ENCODE measurements at places on chromosomes 7 and 10.

DNA sequence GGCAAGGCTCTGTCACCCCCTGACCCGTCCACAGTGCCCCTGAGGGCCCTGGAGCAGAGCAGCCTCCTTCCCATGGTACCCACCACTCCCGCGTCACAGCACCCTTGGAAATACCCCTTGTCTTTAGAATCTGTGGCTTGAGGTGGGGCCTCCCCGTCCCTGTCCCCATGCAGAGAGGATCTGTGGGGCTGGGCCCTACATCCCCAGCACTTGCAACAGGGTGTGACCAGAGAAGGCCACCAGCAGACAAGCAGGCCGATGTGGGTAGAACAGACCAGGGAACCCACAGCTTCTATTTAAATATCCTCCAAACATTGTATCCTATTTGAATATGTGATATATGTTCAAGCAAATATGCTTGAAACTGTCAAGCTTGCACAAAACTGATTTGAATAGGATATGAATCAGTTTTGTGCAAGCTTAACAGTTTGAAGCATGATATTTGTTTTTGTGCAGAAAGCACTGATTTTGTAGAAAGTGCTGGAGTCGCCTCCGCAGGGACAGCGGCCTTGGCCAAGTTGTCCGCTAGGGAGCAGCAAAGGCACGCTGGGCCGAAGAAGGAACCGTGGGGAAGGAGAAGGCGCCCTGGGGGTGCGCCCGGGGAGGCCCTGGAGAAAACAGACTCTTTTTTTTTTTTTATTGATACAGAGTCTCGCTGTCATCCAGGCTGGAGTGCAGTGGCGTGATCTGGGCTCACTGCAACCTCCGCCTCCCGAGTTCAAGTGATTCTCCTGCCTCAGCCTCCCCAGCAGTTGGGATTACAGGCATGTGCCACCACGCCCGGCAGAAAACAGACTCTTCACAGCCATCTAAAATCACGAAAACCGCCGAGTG lies 2.2 kb downstream of the CFAP46 start:
- no peak for DNase-seq

DNA sequence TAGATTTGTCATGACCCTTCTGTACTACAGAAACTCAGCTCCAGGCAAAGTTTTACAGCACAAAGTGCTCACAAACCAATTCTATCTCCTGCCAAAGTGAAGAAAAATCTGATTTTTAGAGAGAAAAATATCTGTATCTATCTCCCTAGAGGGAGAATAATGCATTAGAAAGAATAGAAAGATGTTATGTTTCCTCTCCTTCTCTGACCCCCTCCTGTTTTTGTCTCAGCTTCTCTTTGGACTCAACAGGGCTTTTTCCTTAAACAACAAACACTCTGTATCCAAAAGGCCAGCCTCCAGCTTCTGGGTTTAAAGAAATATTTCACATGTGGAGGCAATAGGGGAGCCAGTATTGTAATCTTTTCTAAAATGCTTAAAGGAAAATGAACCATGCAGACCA lies 627.4 kb downstream of the REEP3 start:
- DNase-seq = no peak

DNA sequence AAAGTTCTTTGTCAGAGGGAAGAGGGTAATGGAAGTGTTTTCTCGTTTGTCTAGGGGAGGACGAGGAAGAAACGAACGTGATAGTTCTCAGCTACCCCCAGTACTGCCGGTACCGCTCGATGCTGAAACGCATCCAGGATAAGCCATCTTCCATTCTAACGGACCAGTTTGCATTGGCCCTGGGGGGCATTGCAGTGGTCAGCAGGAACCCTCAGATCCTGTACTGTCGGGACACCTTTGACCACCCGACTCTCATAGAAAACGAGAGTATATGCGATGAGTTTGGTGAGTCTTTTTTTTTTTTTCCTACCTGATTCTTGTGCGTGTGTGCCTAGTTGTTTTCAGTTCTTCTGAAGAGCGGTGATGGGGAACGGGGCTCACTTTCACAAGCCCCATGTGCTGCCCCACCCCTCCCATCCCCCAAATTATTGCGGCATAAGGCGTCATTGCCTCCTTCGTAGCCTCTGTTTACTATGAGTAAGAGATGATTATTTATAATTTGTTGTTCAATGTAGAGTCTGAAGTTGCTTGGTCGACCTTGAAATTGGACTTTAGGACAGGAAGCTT lies 98.6 kb downstream of the ARID5B start:
- no peak for DNase-seq

DNA sequence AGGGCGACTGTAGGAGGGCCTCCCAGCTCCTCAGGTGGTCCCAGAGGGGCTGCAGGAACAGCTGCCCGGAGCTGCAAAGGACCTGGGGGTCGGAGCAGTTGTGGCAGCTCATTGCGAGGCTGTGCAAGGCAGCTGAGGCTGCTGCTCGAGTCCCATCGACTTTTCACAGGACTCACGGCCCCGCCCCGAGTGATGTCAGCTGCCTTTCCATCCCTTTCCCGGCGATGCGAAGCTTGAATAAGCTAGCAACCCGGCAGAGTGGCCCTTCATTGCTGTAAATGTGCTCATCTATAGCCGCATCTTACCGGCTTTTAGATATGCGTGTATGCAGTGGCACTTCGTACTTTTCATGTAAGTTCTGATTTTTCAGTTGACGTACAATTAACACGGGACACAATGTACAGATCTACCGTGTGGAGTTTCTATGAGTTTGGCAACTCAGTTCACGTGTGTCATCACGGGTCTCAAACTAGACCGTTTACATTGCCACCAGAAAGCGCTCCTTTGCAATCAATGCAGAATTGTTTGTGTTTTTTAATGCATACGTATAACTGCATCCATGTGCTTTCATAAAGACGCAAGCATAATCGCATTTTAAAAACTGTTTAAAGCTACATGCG lies at the start of gene CH25H:
Gene CH25H, minus strand, starts transcription at position 137 of the 620 bp plus-strand sequence. Its CDS starts 25 bp downstream, at position 112.
- peak; percentile 32 for DNase-seq

DNA sequence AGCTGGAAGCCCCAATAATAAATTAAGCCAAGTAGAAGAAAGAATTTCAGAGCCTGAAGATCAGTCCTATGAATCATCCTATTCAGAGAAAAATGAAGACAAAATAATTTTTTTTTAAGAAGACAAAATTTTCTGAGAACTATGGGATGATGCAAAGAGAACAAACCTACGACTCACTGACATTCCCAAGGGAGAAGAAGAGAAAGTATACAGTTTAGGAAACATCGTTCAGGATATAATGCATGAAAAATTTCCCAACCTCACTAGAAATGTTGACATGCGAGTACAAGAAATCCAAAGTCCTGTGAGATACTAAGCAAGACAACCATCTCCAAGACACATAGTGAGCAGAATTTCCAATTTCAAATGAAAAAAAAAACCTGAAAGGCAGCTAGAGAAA lies 150.5 kb downstream of the THSD7A start:
- no peak for DNase-seq

- no peak for DNase-seq
These were observed 328.4 kb upstream of the C7orf33 start for GRCh38 chr7:148261996-148262688.

DNA sequence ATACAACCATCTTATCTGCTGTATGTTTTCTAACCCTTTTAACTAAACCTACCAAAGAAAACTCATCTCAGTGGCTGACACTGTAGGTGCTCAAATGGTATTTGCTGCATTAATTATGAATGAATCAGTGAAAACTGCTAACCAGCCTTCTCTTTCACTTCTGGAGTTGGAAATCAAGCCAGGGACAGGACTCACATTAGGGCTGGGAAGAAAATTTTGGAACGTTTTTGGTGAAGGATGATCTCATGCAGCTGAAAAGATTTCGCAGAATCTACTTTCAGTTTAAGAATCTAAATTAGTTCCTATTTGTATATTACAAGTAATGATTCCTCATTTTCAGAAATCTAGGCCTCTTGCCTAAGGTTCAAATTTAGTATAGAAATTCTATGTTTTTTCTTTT lies 12.9 kb downstream of the MTPN start:
- DNase-seq = no peak

GRCh38 chr7:158645842-158646241 lies 58.2 kb upstream of the PTPRN2 start:
- DNase-seq = peak; percentile 48

GRCh38 chr10:124701435-124701834 lies 42.7 kb downstream of the FAM53B start:
- DNase-seq = no peak

DNA sequence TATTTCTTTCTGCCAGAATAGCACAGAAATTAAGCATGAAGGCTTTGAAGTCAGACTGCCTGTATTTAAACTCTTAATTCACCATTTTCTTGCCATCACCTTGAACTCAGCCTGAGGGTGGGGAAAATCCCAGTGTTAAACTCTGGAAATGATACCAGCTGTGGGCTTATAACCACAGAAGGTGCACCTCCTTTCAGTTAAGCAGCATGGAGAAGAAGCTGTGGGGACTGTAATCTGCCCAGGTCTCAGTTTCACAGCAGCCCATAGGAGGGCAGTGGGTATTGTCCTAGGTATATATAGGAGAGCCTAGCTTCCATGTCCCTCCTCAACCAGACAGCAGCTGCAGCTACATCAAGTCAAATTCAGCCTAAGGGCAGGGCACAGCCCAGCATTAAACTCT lies 241.6 kb downstream of the HPSE2 start:
- no peak for DNase-seq

GRCh38 chr10:119478111-119478802 lies 64.3 kb downstream of the RGS10 start:
- DNase-seq = no peak

DNA sequence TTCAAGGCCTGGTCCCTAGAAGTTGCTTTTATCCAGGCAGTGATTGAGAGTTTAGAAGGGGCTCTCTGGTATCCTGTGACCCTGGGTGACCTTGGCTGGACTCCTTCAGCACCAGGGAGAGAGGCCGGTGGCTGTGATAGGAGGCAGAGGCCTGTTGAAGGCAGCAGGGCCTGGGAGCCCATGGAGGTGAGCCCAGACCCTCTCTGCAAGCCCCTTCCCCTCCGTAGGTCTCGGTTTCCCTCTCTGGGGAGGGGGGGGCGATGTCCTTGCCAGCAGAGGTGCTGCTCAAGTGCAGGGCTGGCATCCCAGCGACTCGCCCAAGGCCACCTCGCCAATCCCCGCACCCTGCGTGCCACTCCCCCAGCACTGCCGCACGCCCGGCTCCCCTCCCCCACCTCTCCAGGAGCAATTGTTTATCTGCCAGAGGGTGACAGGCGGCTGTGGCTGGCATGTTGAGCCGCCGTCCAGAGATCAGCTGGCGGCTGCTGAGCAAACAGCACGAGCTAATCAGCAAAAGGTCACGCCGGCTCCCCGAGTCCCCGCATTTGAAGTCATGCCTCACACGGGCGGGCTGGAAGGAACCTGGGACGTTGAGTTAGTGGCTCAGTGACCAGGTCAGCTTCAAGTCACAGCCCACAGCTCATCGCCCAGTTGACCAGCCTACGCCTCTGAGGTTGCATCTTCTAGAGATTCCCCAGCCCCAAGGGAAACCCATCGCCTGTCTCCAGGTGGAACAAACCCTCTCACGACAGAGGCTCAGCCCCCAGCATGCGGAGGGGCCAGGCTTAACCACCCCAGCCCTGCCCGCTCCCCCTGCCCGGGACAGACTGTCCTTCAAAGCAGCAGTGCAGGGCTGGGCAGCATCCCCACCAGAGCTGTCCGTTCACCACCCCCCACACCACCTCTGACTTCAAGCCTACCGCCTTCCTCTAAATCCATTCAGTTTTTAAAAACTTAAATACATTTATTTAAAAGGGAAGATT lies 43.7 kb downstream of the ELFN1 start:
- DNase-seq = no peak

GRCh38 chr7:31059551-31059950 lies 7.4 kb downstream of the ADCYAP1R1 start:
- no peak for DNase-seq

DNA sequence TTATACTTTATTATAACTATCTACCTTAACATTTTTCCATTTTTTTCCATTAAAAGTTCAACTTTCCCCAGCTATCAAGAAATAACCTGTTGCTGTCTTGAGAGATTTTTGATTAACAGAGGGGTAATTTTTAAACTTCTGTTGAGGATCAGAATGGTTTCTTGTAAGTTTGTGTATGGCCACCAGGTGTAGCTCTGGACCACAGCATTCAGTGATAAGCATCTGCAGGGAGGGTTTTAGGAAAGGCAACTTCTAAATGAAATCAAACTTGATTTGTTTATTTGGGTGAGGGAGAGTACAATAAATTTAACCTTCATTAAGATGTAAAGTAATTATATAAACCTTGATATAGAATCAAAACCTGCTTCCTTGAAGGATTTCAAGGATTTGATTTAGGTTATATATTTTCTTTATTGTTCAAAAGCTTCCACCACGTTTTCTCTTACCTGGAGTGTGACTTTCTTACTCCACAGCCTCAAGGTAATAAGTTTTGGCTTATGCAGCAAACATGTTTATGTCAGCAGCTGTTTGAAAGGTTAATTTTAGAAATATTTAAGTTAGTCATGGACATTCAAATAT lies 153.3 kb downstream of the STK31 start:
- no peak for DNase-seq

- no peak for DNase-seq
These were observed 67.7 kb downstream of the GNA12 start for GRCh38 chr7:2776401-2776800.

DNA sequence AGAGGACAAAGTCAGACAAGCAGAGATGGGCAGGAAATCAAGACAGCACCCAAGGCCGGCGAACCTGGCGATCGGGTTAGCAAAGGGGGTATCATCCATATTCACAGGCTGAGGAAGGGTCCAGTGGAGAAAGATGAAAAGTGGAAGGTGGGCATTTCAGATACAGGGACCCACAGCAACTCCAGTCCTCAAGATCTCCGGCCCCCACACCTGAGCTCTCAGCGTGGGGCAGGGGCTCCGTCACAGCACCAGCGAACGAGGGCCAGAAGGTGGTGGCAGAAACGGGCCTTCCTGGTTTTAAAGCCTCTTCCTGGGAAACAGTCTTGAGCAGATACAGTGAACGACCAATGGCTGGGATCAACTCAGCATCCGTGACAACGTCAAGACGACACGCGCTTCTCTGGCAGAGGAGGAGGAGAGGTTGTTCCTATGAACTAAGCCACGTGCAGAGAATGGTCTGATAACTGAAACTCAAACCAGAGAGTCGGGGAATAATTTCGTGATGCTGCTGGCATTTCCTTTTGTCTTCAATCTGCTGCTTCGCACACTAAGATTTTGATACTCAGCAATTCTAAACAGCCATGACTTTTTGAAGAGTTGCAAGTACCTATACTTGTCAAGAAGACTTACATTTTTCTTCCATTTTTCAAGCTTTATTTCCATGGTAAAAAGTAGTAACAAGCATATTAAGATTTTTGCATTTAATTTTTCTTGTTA lies 219.8 kb downstream of the ZMYND11 start:
- no peak for DNase-seq
